Germinal center (tissue), 1 donor: ENCODE measurements at places on chromosomes 5 and 9.

DNA sequence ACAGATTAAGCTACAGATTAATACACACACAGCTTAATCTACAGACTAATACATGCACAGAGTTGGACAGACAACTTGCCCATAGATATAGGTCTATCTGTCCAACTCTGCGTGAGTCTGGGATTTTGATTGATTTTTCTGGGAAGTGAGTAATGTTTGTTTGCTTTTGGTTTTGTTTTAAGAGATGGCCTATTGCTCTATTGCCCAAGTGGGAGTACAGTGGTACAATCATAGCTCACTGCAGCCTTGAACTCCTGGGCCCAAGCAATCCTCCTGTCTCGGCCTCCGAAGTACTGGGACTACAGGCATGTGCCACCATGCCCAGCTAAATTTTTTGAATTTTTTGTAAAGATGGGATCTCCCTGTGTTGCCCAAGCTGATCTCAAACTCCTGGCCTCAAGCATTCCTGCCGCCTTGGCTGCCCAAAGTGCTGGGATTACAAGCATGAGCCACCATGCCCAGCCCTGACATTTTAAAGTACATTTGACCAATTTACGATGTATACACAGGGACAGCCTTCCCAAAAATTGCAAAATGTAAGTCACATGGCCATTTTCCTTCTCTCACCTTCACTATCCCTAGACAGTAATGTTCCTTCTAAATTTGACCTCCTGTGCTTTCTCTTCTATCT lies 50.8 kb downstream of the PAPPA start:
- DNase-seq: no peak

DNA sequence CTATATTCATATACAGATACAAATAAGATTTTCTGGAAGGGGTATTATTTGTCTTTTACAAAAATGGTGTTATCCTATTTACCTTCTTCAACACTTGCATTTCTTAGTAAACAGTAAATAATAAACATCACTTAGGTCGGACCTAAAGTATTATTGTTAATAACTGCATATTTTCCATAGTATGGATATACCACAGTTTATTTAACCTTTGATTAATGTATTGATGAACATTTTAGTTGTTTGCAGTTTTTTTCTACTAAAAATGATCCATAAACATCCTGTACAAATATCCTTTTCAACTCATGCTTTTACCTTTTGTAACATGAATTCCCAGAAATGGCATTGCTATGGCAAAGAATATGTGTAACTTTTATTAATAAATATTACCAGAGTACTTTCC lies 83.4 kb downstream of the NDUFAF2 start:
- DNase-seq: no peak

DNA sequence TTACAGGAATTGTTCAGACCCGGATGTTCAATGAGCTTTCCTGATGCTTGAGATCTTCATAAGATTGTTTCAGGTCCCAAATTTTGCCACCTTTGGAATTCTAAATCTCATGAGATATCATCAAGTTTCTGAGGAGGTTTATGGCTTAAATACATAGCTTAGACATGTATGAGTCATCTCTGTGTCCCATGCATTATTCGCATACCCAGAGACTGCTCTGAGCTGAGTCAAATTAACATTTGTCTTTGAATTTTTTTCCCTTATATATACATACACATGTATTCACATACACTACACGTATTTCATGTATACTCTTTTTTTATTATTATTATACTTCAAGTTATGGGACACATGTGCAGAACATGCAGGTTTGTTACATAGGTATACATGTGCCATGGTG lies 744.6 kb downstream of the BRINP1 start:
- DNase-seq: no peak

- no peak for DNase-seq
Measured at GRCh38 chr5:147853372-147853987, 22.0 kb upstream of the SPINK1 start.

DNA sequence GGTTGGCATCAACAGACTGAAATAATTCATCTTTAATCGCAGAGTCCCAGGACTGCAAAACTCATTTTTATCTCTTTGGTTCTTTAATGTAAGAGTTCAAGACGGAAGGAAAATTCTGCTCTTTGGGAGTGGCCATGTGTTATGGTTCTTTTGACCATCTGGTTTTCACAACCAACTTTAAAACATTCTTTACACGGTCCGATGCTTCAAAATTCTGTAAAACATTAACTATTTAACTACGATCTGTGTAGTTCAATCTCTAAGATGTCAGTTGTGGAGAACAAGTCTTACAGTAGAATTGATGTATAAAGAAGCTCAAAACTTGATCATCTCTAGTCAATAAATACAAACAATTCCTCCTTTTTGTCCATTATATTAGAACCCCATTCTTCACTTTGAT lies 83.0 kb downstream of the CMYA5 start:
- no peak for DNase-seq

DNA sequence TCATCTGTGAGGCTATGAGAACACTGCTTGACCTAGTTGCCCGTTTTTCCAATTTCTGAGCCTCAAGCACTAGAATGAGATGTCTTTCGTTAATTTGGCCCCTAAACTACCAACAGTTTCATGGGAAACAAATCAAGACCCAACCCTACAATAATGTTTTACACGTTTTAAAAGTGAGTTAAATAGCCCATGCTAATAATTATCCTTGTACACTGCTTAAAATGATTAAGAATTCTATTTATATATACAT lies 2.3 kb upstream of the NR3C1 start:
- no peak for DNase-seq

- no peak for DNase-seq
Measured at GRCh38 chr5:151551985-151552384, 39.1 kb downstream of the FAT2 start.

DNA sequence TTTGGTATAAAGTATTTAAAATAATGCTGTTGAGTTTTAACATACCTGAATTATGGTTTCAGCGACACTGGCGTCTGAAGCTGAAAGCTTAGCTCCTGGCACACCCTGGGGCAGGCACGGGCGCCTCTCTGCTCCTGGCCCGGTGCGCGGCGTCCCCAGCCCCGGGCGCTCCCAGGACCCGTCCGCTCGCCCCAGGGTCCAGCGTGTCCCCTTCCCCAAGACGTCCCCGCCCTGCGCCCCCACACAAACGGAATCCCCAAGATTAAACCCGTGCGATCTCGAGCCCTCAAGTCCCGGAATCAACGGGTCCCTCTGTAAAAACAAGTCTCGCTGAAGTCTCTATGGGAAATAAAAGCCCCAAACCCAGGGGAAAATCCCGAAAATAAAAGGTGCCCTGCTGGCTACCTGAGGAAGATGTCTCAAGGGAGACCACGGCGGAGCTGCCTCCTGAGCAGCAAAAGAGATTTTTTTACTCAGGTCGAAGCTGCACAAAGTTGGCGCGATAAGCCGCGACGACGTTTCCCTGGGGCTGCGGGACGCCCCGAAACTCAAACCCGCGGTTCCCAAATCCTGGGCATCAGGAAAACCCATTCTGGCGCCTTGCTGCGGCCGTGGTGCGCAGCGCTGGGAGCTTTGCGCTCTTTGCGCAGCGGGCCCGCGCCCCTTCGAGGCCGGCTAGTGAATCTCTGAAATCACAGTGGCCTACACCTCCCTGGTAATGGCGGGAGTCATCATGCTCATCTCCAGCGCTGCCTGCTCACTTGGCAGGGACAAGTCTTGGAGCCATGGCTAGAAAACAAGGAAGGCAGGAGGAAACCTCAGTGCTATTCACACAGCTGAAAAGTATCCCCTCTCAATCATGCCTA lies 6.3 kb upstream of the IFNA8 start:
- DNase-seq: no peak

GRCh38 chr5:133957591-133957990 lies 10.8 kb downstream of the C5orf15 start:
- peak; percentile 53 for DNase-seq

- DNase-seq: no peak
Measured at GRCh38 chr5:177538876-177539275, 15.5 kb downstream of the FAM193B start.

DNA sequence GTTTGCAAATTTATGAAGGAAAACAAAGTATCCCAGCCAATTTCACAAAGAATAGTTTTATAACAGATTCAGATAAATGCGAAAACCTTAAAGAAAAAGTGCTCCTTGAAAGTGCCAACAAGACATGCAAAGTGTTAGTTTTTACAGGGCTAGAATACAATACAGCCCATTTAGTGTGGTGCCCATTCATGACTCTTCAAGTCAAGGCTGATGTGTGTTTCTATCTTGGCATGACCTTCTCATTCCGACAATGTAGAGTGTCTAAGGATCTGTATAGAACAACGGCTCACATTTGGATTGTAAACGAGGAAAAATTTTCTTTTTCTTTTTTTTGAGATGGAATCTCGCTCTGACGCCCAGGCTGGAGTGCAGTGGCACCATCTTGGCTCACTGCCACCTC lies 205.2 kb upstream of the SEMA6A start:
- DNase-seq: no peak

DNA sequence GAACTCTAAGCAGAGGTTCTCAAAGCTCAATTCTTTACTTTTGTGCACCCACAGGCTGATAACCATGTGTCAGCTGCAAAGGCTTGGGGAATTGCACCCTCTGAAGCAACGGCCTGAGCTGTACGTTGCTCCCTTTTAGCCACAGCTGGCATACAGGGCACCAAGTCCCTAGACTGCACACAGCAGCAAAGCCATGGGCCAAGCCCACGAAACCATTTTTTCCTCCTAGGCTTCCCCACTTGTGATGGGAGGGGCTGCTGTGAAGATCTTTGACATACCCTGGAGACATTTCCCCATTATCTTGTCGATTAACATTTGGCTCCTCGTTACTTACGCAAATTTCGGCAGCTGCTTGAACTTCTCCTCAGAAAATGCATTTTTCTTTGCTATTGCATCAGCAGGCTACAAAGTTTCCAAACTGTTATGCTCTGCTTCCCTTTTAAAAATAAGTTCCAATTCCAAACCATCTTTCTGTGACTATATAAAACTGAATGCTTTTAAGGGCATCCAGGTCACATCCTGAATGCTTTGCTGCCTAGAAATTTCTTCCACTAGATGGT lies 23.0 kb downstream of the KIAA0825 start:
- no peak for DNase-seq

- DNase-seq: peak; percentile 67
Measured at GRCh38 chr9:36328798-36329411, 70.7 kb upstream of the GNE start.

DNA sequence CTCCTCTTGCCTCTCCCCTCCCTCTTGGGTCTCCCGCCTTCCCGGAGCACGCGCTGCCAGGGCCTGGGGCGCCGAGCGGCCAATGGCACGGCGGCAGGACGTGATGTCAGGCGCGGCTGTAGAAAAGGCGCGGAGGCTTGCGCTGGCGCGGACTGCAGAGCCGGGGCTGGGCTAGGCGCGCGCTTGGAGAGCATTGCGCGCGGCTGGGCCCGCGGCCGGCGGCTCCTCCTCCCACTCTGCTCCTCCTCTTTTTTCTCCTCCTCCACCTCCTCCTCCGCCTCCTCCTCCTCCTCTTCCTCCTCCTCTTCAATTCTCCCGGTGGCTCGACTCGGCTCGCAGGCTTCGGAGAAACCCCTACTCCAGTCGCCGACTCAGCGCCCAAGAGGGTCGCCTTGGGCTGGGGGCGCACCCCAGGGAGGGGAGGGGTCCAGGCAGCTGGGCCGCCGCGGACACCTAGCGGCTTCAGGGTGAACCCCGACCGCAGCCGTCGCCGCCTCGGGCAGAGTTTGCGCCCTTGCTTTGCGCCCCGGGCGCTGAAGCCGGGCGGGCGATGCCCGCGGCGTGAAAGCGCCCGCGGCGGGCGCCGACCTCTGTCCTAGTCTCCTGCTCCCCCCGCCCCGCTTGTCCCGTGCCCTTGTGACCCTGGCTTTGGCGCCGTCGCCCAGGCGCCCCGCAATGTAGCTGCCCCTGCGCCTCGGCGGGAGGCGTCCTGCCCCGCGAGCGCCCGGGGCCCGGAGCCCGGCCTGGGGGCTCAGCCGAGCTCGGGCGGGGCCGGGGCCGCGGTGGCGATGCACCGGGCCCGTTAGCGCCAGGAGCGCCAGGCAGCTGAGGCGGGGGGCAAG lies at the start of gene LHX2:
TSS of gene LHX2 (plus strand) at position 309 of the 842 bp plus-strand sequence. CDS start 581 bp downstream, outside the sequence.
- DNase-seq: peak; percentile 56

DNA sequence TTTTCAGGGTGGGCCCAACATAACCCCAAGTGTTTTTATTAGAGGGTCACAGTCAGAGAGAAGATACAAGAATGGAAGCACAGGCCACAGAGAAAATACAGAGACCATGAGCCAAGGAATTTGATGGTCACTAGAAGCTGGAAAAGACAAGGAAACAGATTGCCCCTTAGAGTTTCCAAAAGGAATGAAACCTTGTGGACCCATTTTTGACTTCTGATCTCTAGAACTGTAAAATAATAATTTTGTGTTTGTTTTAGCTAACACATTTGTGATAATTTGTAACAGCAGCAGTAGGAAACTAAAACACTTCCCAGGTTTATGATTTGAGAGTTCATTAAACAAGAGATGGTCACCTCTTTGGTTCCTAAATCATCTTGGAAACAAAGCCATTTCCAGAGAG lies 21.8 kb downstream of the CDKN2A start:
- DNase-seq: no peak

GRCh38 chr9:112601636-112602035 lies 115.0 kb downstream of the KIAA1958 start:
- no peak for DNase-seq

DNA sequence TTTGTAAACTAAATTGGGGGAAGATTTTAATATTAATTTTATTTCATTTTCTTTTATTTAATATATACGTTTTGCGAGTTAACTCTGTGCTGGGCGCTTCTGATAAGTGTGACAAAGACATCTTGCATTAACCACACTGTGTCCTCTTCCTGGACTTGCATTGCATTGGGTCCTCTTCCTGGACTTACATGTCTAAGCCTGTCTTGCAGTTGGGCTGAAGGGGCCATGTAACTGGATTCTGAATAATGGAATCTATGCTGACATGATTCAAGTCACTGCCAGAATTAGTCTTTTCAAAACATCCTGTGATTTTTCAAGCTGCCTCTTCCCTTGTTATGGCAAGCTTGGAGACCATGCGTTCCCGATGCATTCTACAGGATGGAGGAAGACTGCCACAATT lies 122.6 kb downstream of the TRIM32 start:
- no peak for DNase-seq

- no peak for DNase-seq
Measured at GRCh38 chr9:101027236-101027635, 1.3 kb upstream of the PLPPR1 start.

DNA sequence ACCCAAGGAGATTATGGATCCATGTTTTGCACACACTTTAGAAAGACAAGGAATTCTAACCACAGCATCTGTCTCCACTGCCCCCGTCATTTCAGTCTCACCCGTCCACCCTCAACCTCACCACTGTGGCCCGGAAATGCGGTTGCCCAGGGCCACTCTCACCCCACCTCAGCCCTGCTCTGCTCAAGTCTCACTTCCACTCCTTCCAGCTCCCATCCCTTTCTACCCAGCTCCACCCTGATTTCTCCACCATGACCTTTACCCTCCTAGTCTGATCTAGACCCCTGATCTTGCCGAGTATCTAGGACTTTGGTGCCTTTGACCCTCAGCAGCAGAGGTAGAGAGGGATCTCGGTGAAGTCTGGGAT lies 7.2 kb upstream of the KCNIP1 start:
- DNase-seq: no peak
